Progenitor cell of endocrine pancreas (in vitro differentiated cells): ENCODE measurements at places on chromosomes 1 and 21.
A peak's percentile ranks its signal among the peaks of the same experiment; 100 is the strongest.

- no peak for DNase-seq
These were observed 14.0 kb downstream of the SLC37A1 start for GRCh38 chr21:42527489-42528158.

DNA sequence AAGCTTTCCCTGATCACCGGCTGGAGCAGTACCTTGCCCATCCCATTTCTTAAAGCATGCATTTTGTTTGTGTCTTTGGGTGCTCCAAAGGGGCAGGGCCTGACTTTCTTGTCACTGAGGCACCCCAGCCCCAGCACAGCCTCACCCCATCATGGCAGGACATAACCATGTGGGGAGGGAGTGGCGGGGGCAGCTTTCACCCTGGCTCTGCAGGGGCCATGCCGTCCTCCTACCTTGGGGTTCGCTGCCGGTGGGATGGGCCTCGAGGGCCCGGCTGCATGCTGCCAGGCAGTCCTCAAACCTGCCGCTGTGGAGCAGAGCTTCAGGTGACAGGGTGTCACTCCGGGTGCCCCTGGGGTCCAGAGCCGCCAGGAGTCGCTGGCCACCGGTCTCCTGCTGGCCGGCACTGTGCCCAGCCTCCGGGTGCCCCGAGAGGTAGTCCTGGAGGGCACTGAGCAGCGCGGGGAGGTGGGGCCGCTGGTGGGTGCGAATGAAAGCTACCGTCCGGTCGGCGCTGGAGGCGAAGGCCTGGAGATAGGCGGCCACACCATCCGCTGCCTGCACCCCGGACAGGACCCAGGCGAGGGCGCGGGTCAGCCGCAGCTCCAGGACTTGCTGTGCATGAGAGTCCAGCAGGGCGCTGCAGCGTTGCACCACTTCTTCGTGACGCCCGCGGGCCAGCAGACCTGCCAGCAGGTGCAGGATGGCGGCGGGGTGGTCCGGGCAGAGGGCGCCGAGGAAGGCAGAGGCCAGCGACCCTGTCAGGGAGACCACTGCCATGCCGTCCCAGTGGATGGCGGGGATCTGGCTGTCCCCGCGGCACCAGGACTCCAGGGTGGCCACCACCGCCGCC, 1.5 kb downstream of the TTC34 start:
- no peak for DNase-seq

DNA sequence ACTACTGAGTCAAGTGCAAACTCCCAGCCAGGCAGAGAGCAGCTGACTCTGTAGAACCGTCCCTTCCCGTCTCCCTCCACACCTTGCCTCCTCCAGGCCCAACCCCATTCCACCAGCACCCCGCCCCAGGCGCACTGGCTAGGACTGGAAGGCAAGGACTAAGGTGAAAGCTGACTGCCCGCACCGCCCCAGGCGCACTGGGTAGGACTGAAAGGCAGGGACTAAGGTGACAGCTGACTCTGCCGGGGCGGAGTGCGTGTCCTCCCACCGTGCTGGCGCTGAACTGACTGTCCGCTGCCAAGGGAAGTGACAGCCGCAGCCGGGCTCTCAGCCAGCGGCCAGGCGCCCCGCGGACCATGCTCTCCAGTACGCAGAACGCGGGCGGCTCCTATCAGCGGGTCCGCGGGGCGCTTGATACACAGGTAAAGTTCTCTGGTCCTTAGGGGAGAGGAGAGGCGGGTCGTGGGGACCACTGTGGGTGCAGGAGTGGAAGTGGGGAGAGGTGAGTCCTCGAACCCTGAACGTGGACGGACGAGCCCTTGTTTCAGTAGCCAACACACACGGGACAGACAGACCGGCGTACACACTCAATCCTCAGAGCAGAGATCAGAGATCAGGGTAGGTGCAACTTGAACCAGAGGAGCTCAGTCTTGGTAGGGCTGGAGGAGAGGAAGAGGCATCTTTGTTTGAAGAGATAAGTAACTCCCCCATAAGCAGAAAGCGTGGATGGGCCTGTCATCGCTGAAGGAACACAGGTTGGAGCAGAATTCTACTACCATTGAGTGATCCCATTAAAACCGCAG, 58.0 kb downstream of the RBM11 start:
- DNase-seq = no peak

GRCh38 chr1:60727552-60727951, 354.8 kb upstream of the NFIA start:
- DNase-seq = no peak

GRCh38 chr1:92858564-92859399, 26.9 kb downstream of the RPL5 start:
- peak; percentile 28 for DNase-seq

DNA sequence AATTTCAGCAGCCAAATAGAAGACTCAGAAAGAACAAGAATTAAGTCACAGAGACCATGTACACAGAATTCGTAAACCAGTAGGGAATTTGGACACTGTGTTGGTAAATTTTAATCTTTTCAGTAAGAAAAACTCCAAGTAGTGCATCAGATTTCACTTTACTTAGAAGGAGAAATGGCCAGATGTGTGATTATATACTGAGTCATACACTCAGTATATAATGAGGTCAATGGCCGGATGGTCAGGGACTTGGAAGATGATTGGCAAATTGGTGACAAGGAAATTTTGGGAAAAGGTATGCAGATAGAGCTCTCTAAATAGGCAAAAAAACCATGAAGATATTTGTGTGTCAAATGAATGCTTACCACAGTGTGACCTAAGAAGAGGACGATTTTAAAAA, 399.8 kb upstream of the LRRC7 start:
- DNase-seq = no peak

- no peak for DNase-seq
These were observed 140.5 kb upstream of the MAP1LC3C start for GRCh38 chr1:242139442-242139841.

DNA sequence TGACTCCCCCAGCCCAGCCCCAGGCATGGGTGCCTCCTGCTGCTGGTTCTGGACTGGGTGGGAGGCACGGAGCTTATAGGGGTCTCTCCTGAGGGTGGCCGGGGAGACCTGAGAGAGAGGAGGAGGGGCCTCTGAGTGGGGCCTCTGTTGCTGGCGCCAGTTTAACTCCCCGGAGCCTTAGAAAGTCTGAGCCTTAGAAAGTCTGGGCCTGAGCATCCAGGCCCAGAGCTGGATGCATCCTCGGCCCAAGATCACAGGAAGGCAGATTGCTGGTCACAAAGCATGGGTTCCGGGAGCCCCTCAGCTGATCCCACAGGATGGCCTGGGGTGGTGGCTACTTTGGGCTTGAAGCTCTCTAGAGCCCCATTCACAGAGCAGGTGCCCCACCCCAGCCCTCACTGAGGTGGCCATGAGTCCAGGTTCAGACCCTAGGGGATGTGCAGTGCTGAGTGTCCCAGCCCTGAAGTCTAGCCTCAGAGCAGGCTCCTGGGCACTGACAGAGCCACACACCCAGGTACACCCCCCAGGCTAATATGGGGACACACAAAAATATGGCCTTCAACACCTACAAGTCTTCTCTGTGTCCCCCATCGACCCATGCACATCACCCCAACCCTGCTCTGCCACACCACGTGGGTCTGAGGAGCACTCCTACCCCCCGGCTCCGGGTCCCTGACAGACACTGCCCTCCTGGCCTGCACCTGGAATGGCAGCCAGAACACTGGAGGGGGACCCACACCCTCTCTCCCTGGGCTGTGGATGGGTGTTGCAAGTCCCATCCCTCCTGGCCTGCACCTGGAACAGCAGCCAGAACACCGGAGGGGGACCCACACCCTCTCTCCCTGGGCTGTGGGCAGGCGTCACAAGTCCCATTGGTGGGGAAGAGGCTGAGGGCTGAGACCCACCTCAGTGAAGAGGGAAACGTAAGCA, 9.7 kb downstream of the PLA2G2F start:
- no peak for DNase-seq

GRCh38 chr1:4062992-4063391, 162.9 kb upstream of the C1orf174 start:
- DNase-seq = no peak

GRCh38 chr1:65027666-65028358, 61.5 kb upstream of the JAK1 start:
- no peak for DNase-seq

DNA sequence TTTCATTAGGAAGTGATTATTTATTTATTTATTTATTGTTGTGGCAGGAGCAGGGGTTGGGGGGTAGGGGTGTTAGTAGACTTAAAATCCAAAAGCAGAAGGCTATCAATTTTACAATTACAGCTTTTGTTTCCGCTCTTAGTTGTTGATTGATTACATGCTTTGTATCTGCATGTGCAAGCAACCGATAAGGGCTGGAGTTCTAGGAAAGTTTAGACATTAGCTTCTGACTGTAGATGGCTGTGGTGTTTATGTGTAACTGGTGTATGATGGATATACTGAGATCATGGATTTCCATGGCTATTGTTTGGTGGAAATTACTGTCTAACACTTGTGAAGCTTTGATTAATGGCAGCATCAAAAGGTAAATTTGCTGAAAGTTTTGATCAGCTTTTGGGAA, 2.8 kb downstream of the ST6GALNAC5 start:
- no peak for DNase-seq

DNA sequence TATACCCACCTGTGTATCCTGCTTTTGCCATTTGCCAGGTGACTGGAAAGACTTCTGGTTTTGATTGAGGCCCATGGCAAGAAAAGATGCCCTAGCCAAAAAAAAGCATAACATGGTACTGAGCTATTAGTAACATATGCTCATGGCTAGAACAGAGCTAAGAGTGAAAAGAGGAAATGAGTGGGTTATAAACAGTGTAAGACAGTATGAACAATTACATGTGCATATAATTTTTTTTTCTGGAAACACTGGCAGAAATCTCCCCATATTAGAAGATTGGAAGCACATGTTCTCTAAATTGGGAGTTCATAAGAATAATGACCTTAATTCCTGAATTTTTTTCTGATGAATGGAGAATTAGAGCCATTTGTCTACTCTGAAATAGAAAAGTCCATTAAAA, 41.2 kb upstream of the PDC start:
- no peak for DNase-seq

GRCh38 chr1:27106561-27107323, 48.2 kb downstream of the SLC9A1 start:
- no peak for DNase-seq

- peak; percentile 73 for DNase-seq
These were observed 62.7 kb downstream of the ADARB1 start for GRCh38 chr21:45136927-45137611.

DNA sequence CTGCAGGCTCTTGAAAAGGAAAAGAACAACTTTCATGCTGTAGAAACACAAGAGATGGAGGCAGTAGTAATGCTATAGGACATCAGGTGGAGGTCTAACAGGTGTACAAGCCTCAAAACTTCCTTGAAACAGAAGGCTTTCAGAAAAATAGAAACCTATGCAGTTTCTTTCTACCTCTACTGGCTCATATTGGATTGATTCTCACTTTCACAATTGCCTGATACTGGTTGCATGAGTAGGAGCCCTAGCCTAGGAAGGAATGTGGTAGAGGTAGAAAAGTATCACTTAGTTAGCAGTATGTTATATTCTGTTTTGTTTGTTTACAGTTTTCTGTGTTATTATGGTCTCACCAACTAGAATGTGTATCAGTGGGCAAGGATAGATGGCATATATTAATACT, 175.4 kb upstream of the GORAB start:
- no peak for DNase-seq

GRCh38 chr1:157030728-157031127, 14.8 kb downstream of the ARHGEF11 start:
- no peak for DNase-seq

GRCh38 chr21:46145159-46145839, 10.1 kb downstream of the FTCD start:
- no peak for DNase-seq

- no peak for DNase-seq
These were observed 80.0 kb downstream of the CAMK2N1 start for GRCh38 chr1:20405893-20406604.

GRCh38 chr1:1021920-1022259, 2.0 kb downstream of the AGRN start:
- no peak for DNase-seq

DNA sequence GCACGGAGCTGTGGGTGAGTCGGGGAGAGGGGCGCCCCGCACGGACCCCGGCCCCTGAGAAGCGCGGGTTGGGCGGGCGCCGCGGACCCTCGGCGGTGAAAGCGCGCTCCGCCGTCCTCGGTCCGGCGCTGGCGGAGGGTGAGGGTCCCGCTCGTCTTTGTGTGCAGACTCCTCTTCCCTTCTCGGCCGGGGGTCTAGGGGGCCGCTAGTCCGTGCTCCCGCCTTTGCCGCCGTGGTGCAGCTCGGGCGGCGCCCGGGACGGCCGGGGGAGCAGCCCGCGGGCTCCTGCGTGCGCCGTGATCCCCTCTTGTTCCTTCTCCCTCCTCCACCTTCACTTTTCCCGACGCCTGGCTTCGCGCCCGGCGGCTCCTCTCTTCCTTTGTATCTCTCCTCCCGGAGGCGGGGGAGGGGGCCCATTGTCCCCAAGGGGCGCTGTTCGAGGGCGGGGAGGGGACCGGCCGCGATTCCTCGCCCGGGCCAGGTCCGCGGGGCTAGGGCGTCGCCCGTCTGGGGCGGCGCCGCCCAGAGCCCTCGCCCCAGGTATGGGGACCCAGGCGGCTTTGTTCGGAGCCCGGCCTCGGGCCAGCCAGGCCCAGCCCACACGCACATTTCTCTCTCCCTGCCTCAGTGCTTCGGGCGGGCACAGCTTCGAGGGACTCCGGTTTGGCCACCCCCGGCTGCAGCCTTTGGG, 519 bp downstream of the FNBP1L start:
- peak; percentile 67 for DNase-seq

- DNase-seq = no peak
These were observed 119.3 kb downstream of the HLCS start for GRCh38 chr21:36847189-36847588.

GRCh38 chr1:5108740-5109139, 454.3 kb downstream of the AJAP1 start:
- no peak for DNase-seq

DNA sequence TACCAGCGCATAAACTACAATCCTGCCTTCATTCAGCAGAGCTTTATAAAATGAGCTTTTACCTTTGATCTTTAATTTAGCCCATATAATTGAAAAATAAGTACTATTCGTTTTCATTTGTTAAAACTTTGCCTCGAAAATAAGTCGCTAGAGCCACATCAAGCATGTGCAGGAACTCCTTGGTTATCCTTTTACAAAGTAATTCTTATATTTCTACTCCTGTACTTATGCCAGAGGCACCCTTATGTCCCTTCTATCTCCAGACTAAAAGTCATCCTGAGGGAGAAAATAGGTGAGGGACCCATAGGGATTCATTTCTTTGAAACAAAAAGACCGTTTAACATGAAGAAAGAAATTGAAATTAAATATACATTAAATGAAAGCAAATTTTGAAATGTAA, 278.2 kb upstream of the C1orf105 start:
- no peak for DNase-seq

DNA sequence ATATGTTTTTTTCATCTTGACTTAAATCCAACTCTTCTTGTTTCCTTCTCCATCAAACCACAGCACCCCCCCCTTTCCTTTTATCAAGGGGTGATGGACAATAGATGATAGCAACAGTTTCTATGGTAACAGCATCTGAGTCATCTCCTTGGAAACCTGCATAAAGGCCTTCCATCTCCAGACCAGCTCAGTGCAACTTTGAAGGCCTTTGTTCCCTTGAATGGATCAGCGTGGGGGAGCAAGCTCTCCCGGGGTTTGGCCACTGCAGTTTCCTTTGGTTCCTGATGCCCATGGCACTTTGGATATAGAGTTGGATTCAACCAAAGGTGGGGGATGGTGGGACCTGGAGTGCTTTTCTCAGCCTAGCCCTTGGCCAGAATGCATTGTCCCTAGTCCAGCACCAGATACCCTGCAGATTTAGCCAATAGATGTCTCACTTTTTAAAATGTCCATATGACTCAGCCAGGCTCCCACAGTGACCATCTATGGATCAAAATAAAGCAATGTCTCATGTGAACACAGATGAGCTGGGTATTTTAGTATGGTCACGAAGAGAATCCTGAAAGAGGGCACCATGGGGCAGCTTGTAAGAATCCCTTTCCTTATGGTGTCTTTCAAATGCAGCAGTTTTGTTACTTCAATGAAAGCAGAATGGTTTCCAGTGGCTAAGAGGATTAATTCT, 127.7 kb downstream of the SPATA46 start:
- DNase-seq = no peak
